T-cell (primary cell): ENCODE measurements at places on chromosomes 7 and 10.

GRCh38 chr10:5910323-5911100 is 20.5 kb downstream of the FBH1 start:
- no peak for DNase-seq
- no peak overlapping the region for H3K4me3 ChIP-seq
- H3K27ac ChIP-seq, result no peak overlapping the region
- H3K4me1 ChIP-seq, result no peaks in the 10 kb centered on the region
- peaks cover 28% of the 10 kb centered on the region for H3K36me3 ChIP-seq

DNA sequence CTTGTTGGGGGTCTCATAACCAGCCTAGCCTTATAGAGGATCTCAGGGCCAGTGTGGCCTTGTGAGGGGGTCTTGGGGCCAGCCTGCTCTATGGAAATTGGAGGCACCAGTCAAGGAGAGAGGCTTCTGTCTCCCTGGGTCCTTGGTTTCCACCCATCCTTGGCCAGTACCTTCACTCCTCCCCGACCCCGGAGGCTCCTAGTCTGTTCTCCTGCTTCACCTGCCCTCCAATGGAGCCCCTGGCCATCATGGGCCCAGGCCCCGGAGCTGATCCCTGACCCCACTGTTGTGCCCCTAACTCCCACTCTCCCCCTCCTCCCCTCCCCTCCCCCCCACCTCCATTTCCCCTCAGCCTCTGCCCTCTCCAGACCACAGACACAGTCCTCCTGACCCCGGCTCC is 29.7 kb downstream of the RASGEF1A start:
- DNase-seq, result no peak
- H3K27ac ChIP-seq, result no peak overlapping the region
- no peaks in the 10 kb centered on the region for H3K4me1 ChIP-seq
- no peaks in the 10 kb centered on the region for H3K36me3 ChIP-seq

DNA sequence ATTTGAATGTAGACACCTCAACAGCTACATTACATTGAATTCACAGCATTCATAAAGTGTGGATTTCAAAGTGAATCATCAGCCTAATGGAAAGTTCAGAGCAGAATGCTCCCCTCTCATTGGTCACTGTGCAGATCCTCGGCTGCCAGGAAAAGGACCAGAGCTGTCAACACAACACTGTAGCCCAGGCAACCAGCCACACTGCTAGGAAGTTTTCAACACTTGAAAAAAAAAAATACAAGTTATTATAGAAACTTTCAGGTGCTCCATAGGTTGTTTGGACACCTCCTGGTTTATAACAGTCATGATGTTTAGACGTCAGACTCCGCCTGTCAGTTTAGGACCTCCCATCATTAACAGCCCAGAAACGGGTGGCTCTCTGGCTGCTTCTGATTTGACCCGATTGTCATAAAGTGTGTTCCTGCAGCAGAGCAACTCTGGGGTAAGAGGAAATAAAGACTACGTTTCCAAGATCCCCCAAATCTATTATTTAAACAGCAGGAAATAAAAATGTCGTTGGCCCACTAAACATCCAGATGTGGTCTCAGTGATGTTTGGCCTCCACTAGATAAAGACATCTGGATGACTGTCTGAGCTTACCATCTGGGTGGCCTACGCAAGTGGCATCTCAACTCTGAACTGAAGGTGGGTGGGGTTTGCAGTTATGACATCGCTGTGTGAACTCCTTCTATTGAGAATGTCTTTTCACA is 117.4 kb downstream of the CABCOCO1 start:
- H3K27ac ChIP-seq, result no peak overlapping the region
- H3K4me1 ChIP-seq, result no peaks in the 10 kb centered on the region
- no peaks in the 10 kb centered on the region for H3K27me3 ChIP-seq
- H3K4me3 ChIP-seq, result no peak overlapping the region

GRCh38 chr7:16923019-16923418 is 41.2 kb upstream of the AGR3 start:
- no peaks in the 10 kb centered on the region for H3K27me3 ChIP-seq
- no peak overlapping the region for H3K27ac ChIP-seq
- no peak for DNase-seq
- no peaks in the 10 kb centered on the region for H3K36me3 ChIP-seq
- H3K4me3 ChIP-seq, result no peak overlapping the region
